ENCODE measurements at places on chromosomes 6 and 20. TPM values are rescaled to one million over a fixed set of nuclear protein-coding genes. Genes with fewer than 3 reads are reported as not detected.
A peak's percentile ranks its signal among the peaks of the same experiment; 100 is the strongest.

The C20orf141 gene
- total RNA-seq, result not detected

The SEMG1 gene
- total RNA-seq, result not detected

The HLA-DOA gene
- total RNA-seq, result 25.2 TPM

GRCh38 chr6:42093582-42094329 is 43.4 kb downstream of the TAF8 start:
- no peak for DNase-seq

GRCh38 chr6:169831450-169832246 is 80.2 kb downstream of the ERMARD start:
- DNase-seq, result peak; percentile 84

The TMEM217 gene
- total RNA-seq, result 1.8 TPM
